Right renal pelvis (tissue), 4 donors: ENCODE measurements at places on chromosomes 2 and 18. TPM values are rescaled to one million over a fixed set of nuclear protein-coding genes. Genes with fewer than 3 reads are reported as not detected.

- DNase-seq, result no peak
Measured at GRCh38 chr2:239393941-239394340, 6.9 kb downstream of the HDAC4 start.

DNA sequence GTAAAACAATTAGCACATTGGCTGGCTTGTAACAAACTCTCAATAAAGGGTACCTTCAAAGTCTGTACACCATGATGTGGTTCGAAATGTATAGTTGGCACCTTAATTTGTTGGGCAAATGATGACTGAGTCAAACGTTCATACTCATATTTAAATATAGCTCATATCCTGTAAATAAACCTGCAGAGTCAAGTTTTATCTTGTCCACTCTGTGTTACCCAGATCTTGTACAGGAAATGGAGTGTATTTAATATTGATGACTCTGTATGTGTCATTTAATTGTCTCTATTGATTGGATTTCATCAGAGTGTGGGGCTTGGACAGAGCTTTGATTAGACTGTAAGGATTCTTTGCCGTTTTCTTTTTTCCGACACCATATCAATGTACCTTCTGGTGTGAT, 805.6 kb upstream of the ZEB2 start:
- DNase-seq, result no peak

DNA sequence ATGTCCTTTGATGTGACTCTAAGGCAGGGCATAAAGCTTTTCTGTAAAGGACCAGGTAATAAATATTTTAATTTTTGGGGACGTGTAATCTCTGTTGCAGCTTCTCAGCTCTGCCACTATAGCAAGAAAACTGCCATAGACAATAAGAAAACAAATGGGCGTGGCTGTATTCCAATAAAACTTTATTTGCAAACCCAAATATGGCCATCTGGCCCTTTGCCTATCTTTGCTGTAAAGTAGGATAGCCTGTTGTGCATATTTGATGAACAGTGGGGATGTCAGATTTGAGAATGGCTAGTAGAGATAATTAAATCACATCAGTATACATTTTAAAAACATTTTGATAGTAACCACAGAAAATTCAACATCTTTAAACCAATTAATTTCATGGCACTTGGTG, 95.6 kb upstream of the NOSTRIN start:
- DNase-seq, result no peak

DNA sequence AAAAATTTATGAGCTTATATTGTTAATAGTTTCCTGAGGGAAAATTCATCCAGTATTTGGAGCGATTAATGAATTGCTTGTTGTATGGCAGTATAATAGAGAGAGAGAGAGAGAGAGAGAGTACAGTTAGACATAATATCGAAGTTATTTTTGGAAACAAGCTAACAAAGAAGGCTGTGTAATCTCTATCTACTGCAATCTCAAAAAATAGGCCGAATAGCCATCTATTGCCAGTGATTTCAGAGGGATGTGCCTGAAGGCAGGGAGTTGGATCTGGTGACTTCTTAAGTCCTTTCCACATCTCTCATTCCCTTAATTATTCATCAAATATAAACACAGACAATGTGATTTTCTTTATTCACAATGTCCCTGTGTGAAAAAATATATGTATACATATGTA, 433.1 kb upstream of the RAB12 start:
- no peak for DNase-seq

DNA sequence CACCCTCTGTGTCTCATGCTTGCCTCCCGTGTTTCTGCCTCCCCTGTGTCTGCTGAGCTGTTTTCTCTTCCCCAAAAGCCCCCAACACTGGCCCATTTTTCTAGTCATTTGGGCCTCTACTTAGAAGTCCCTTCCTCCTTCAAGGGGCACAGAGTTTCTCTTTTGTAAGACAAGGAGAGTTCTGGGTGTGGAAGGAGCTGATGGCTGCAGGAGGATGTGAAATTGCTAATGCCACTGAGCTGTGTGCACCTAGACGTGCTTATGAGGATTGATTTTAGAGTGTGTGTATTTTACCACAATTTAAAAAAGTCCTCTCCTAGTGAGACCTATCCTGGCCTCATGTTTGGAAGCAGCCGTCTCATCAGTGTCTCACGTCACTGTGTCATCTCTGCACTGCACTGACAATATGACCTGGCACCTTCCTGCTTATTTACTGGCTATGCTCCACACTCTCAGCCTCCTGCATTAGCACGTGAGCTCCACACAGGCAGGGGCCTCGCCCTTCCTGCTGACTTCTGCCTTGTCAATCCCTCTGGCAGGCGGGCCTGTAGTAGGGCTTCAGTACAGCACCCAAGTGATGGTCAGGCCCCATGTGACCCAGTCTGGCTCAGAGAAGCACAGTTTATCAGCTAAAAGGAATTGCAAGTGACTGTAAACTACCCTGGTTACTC, 8.0 kb upstream of the MBP start:
- no peak for DNase-seq

- DNase-seq, result no peak
Measured at GRCh38 chr2:172843266-172843582, 107.6 kb downstream of the RAPGEF4 start.

Gene IL37
- polyA plus RNA-seq, result not detected

Gene MYO7B
- polyA plus RNA-seq, result 17.7 TPM

Gene AQP12B
- polyA plus RNA-seq, result 0.31 TPM
